Lower lobe of right lung (tissue), 2 donors: ENCODE measurements at places on chromosomes 12 and 14. TPM values are rescaled to one million over a fixed set of nuclear protein-coding genes. Genes with fewer than 3 reads are reported as not detected.
A peak's percentile ranks its signal among the peaks of the same experiment; 100 is the strongest.

- no peak overlapping the region for H3K4me3 ChIP-seq
- DNase-seq = no peak
- no peaks in the 10 kb centered on the region for H3K27me3 ChIP-seq
- no peaks in the 10 kb centered on the region for H3K36me3 ChIP-seq
- no peak overlapping the region for H3K27ac ChIP-seq
Measured at GRCh38 chr12:42299392-42300308, 26.2 kb downstream of the ZCRB1 start.

- peaks cover 39% of the 10 kb centered on the region for H3K4me1 ChIP-seq
- DNase-seq = no peak
- no peaks in the 10 kb centered on the region for H3K27me3 ChIP-seq
- H3K27ac ChIP-seq = peak overlapping the region; percentile 38
Measured at GRCh38 chr14:76782885-76783566, 21.8 kb downstream of the VASH1 start.

The CDCA3 gene
- total RNA-seq = 2.9 TPM

The RAB15 gene
- 13.8 TPM for total RNA-seq

The PRB2 gene
- not detected for total RNA-seq

The TAS2R31 gene
- 1.9 TPM for total RNA-seq

GRCh38 chr14:100622224-100622623 lies 35.0 kb upstream of the BEGAIN start:
- H3K36me3 ChIP-seq = no peaks in the 10 kb centered on the region
- H3K4me1 ChIP-seq = peaks cover 32% of the 10 kb centered on the region
- H3K27me3 ChIP-seq = peaks cover 31% of the 10 kb centered on the region
- no peak overlapping the region for H3K27ac ChIP-seq
- no peak overlapping the region for H3K4me3 ChIP-seq
- peak; percentile 52 for DNase-seq

- H3K4me3 ChIP-seq = no peak overlapping the region
- peaks cover 4% of the 10 kb centered on the region for H3K4me1 ChIP-seq
- no peaks in the 10 kb centered on the region for H3K36me3 ChIP-seq
- DNase-seq = no peak
- no peak overlapping the region for H3K27ac ChIP-seq
Measured at GRCh38 chr12:59646636-59647035, 50.8 kb downstream of the SLC16A7 start.

The NXPH4 gene
- not detected for total RNA-seq

- no peaks in the 10 kb centered on the region for H3K4me1 ChIP-seq
- no peaks in the 10 kb centered on the region for H3K27me3 ChIP-seq
- no peak overlapping the region for H3K27ac ChIP-seq
- H3K36me3 ChIP-seq = no peaks in the 10 kb centered on the region
- DNase-seq = no peak
Measured at GRCh38 chr12:30908722-30909348, 17.7 kb upstream of the TSPAN11 start.

GRCh38 chr14:96826818-96827217 lies 29.6 kb downstream of the VRK1 start:
- no peaks in the 10 kb centered on the region for H3K27me3 ChIP-seq
- no peaks in the 10 kb centered on the region for H3K4me1 ChIP-seq
- H3K4me3 ChIP-seq = no peak overlapping the region
- no peak for DNase-seq
- no peaks in the 10 kb centered on the region for H3K36me3 ChIP-seq
- no peak overlapping the region for H3K27ac ChIP-seq

DNA sequence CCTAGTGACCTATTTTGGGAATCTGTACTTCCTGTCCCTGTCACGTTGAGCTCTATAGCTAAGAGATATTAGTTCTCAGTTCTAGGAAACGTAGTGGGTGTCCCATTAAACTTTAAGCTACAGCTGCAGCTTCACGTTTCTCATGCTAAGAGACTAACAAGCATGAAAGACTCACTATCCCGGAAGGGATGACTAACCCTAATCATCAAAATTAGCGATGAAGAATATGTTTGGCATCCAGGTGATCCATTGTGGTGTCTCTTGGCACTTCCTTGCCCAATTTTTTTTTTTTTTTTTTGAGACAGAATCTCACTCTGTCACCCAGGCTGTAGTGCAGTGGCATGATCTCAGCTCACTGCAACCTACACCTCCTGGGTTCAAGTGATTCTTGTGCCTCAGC lies 11.0 kb upstream of the LALBA start:
- H3K36me3 ChIP-seq = no peaks in the 10 kb centered on the region
- H3K4me1 ChIP-seq = no peaks in the 10 kb centered on the region
- H3K27ac ChIP-seq = no peak overlapping the region
- DNase-seq = no peak
- H3K27me3 ChIP-seq = no peaks in the 10 kb centered on the region

GRCh38 chr14:101624536-101624935 lies 63.2 kb downstream of the DIO3 start:
- no peaks in the 10 kb centered on the region for H3K36me3 ChIP-seq
- H3K27ac ChIP-seq = no peak overlapping the region
- DNase-seq = no peak
- peaks cover 14% of the 10 kb centered on the region for H3K4me1 ChIP-seq
- no peak overlapping the region for H3K4me3 ChIP-seq

DNA sequence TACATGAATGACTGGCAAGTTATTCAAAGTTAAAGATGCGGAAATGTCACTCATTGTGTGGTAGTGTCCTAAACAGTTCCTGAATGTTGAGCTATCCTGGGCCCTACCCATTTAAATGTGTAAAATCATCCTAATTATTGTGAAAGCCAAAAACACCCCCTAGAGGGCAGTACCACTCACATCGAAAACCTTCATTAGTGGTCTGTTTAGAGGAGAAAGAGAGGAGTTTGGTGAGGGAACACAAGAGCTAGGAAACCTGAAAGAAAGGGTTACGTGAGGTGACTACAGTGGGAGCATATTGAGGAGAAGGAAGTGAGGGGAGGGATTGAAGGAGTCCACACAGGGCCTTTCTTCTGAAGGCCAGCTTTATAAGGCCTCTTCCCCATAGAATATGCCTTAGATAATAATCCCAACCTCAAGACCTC lies 2.5 kb upstream of the TEP1 start:
- no peak overlapping the region for H3K4me3 ChIP-seq
- no peaks in the 10 kb centered on the region for H3K36me3 ChIP-seq
- H3K27ac ChIP-seq = peak overlapping the region; percentile 7
- no peaks in the 10 kb centered on the region for H3K27me3 ChIP-seq
- no peak for DNase-seq

DNA sequence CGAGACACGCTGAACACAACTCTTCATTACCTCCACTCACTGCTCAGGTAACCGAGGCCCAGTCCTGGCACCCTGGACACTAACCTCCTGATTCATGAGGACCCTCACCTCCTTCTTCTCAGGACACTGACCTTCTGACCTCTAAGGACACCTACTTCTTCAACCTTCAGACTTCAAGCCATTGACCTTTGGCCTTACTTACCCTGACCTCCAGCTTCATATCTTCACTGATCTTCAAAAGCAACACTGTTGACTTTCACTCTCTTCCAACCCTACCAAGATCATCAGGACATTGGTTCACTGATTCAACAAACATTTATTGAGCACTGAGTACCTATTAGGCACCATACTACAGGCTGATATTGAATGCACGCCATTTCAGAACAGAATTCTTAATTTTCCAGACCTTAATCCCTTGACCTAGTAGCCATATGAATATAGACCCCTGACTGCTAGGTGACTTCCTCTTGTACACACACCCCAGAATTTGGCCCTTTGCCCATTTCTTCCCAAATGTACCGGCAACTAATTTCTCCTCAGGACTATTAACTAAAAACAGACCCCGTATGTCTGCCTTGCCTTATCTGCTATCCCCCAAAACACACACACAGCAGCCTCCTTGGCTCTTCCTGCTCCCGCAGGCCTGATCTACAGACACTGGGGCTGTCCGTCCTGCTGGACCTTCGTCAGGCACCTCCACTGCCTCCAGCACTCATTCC lies 5.8 kb downstream of the ARHGEF40 start:
- no peaks in the 10 kb centered on the region for H3K27me3 ChIP-seq
- peaks cover 21% of the 10 kb centered on the region for H3K4me1 ChIP-seq
- H3K36me3 ChIP-seq = peaks cover 76% of the 10 kb centered on the region
- no peak overlapping the region for H3K27ac ChIP-seq
- DNase-seq = no peak

The TRHDE gene
- 12.5 TPM for total RNA-seq

DNA sequence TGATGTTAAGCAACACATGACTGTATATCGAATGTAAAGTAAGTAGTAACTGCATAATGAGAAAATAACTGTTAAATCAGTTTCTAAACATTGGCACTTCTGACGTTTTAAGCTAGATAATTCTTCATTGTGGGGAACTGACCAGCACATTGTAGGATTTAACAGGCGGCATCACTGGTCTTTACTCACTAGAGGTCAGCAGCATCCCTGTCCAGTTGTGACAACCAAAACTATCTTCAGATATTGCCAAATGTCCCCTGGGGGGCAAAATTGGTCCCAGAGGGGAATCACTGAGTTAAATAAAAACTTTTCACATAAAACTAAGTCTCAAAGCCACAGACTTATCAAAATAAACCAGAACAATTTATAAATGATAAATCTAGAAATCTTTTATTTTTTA lies 65.3 kb downstream of the BLTP3B start:
- no peak overlapping the region for H3K4me3 ChIP-seq
- DNase-seq = no peak
- H3K36me3 ChIP-seq = peaks cover 35% of the 10 kb centered on the region
- H3K27ac ChIP-seq = no peak overlapping the region
- no peaks in the 10 kb centered on the region for H3K27me3 ChIP-seq

GRCh38 chr14:72560889-72561493 lies 332.9 kb downstream of the DPF3 start:
- H3K27ac ChIP-seq = no peak overlapping the region
- no peaks in the 10 kb centered on the region for H3K36me3 ChIP-seq
- H3K27me3 ChIP-seq = peaks cover 12% of the 10 kb centered on the region
- no peak overlapping the region for H3K4me3 ChIP-seq
- H3K4me1 ChIP-seq = no peaks in the 10 kb centered on the region

The RERGL gene
- total RNA-seq = 3.7 TPM

DNA sequence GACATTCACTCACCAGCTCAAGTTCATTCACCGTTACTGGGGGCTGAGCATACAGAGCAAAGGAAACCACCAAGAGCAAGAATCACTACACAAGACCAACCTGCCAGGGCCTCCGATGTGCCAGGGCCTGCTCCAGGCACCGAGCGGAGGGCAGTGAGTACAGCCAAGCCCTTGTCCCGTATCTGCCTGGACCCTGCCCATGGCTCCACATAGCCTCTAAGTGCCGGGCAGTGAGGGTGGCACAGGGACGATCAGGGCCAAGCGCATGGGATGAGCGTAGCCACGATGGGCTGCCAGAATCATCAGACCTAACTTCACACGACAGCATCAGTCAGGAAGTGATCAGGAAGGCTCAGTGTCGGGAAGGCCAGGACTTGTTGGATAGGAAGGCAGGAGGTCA lies 199.6 kb downstream of the BCL11B start:
- no peak overlapping the region for H3K4me3 ChIP-seq
- H3K27me3 ChIP-seq = no peaks in the 10 kb centered on the region
- no peaks in the 10 kb centered on the region for H3K36me3 ChIP-seq
- H3K4me1 ChIP-seq = no peaks in the 10 kb centered on the region

The NGB gene
- total RNA-seq = not detected

DNA sequence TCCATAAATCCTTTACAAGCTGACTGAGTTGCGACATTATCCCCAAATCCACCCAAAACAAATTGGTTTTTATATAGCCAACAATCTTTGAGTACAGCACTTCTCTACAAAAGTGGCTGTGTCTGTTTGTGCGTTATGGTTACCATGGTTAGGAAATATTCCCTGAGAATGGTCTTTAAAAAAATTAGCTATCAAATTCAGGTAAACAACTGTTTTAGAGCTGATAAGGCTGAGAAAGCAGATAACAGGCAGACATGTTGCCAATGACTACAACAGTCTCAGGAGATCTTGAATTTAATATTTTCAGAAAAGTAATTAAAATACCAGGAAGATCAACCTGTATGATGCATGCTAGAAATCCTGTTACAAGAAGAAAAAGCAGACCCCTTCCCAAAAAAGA lies 248.0 kb downstream of the RASSF9 start:
- no peaks in the 10 kb centered on the region for H3K36me3 ChIP-seq
- no peaks in the 10 kb centered on the region for H3K27me3 ChIP-seq
- no peak overlapping the region for H3K4me3 ChIP-seq

The JAG2 gene
- total RNA-seq = 29.2 TPM

GRCh38 chr14:69719501-69719951 lies 47.4 kb upstream of the SRSF5 start:
- no peaks in the 10 kb centered on the region for H3K27me3 ChIP-seq
- H3K4me1 ChIP-seq = peaks cover 56% of the 10 kb centered on the region
- no peaks in the 10 kb centered on the region for H3K36me3 ChIP-seq
- peak; percentile 59 for DNase-seq

The ASB2 gene
- 2.4 TPM for total RNA-seq

DNA sequence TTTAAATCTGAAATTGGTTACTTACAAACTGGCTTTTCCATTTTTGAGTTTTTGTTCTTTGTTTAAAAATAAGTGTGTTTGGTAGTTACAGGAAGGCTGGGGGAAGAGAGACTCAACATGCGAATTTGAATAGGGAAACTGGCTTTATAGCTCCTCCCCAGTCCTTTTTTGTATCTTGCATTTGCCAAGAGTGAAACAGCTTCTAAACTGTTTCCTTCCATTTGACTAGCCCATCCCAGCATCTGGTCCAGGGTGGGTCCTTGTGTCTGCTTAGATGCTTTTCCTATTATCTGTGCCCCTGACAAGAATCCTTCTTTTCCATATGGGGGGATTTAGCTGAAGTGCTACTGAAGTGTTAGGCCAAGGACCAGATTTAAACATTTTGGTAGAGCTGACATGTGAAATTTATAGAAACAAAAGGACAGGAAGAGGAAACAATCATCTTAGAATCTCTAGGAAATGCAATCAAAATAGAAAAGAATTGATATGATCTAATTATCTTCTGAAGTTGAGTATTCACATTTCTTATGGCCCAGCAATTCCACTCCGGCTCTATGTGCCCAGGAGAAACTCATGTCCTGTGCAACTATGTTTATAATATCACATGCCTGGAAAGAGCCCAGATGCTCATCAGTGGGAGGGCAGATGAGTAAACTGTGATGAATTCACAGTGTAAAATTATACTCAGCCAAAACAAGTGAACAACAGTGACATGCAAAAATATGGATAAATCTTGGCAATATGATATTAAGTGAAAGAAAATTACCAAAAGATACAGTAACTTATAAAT lies 7.4 kb downstream of the SMOC1 start:
- H3K27ac ChIP-seq = no peak overlapping the region
- peaks cover 15% of the 10 kb centered on the region for H3K27me3 ChIP-seq
- DNase-seq = no peak
- H3K4me1 ChIP-seq = no peaks in the 10 kb centered on the region

The DEGS2 gene
- total RNA-seq = 5.8 TPM

The MIP gene
- not detected for total RNA-seq
